IMR-90 (cell line): ENCODE measurements at places on chromosomes 6 and 20. TPM values are rescaled to one million over a fixed set of nuclear protein-coding genes. Genes with fewer than 3 reads are reported as not detected.

HLA-DOA gene
- total RNA-seq = not detected in 2 replicates

LIN28B gene
- total RNA-seq = not detected in 2 replicates

DST gene
- 452 and 544 TPM in 2 replicates for total RNA-seq

DNA sequence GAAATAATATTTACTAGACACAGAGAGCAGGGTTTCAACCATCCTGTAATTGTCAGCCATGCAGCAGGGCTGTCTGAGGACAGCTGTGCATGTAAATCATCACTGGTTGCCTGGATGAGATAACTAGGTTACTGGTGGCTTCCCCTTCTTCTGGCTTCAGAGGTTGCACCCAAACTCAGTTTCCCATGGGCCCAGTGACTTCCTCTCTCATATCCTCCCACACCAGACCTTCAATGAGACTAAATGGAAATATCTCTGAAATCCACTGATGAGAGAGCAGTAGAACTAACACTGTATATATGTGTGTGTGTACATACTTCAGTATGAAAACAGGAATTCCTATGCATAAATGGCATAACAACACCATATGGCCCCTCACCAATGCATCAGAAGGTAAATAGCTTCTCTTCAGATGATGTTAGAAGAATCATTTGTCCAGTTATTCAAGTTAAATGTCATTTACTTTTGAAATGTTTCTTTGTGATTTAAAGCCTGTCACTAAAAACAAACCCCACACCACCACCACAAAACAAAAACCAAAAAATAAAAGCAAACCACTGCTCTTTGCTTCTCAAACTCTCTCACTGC lies 51.0 kb upstream of the IL20RA start:
- DNase-seq = no peak

DNA sequence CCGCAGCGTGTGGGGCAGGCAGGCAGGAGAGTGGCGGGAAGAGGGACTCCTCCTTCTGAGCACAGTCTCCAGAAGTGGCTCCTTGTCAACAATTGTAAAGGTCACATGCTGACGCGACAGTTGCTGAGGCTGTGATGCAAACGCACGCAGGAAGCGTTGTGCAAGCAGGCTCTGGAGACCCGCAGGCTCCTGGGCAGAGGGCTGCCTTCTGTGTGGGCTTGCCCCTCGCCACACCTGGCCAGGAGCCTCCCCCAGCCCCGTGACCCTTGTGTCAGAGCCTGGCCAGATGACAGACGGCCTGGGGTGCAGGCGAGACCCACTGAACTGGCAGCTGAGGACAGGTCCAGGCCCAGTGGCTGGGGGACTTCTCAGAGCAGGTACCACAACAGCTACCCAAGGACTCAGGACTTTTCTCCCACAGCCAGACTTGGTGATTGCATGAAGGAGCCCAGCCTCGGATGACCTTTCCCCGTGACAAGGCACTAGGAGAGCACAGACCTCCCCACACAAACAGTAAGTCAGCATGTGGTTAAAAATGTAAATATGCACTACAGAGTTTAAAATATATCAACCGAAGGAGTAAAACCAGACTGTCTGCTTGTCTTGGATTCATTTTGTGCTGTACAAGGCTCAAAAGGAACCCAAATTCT lies 222.1 kb upstream of the RREB1 start:
- DNase-seq = no peak

DNA sequence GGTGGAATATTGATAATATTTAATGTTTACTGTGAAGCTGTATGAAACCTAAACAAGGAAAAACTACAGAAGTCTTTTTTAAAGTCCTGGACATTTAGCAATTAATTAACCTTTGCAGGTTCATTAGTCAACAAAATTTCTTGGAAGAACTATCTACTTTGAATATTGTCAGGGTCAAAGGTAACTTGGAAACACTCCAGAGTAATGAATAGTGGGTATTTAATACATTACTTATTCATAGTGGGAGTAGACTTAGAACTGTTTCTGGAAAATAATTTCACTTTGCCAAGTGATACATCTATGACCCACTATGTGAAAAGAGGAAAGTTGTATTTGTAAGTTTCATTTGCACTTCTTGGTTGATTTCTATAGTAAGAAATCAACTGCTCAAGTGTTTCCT lies 319.1 kb downstream of the TFAP2B start:
- DNase-seq = no peak

DNA sequence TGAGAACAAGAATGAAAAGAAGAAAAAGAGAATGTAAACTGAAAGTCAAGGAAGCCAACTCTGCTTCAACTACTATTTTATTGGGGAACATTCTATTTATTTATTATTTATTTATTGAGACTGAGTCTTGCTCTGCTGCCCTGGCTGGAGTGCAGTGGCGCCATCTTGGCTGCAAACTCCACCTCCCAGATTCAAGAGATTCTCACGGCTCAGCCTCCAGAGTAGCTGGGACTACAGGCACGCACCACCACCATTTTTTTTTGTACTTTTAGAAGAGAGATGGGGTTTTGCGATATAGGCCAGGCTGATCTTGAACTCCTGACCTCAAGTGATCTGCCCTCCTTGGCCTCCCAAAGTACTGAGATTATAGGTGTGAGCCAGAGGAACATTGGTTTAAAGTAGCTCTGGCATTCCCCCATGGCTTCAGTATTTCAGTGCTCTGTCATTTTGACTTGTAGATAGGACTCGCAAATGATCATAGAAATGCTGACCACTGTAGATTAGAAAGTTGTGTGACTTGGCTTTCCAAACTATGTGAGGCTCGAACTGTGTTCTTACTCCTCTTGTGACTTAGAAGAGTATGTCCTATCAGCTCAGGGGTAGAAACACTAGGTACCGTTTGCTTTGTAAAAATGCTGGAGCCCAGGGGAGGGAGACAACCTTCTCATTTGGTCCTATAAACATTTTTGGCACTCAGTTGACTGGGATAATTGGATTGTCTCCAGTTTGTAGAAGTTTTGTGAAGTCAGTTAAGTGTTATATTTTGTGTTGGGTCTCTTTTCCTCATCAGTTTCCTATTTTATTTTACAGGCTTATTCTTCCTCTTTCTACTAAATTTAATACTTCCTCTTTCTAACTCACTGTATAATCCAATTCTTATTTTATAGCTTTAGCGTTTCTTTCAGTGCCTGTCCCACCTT lies 544.9 kb upstream of the CITED2 start:
- no peak for DNase-seq

DNA sequence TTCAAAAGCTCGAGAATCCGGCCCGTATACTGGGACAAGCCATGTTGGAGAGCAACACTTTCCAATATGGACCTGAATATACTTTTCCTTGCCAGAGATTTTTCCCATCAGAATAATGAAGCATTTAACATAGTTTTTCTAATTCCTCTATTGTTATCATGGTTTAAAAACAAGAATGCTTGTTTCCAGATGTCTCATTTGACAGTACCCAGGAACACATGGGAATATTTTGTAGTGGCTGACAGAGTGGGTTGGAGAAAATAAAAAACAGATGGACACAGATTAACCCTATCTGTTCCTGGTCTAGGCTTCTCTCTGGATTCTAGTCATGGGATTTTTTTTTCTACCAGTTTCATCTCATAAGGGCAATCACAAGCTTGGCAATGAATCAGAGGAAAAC lies 164.8 kb upstream of the CEP162 start:
- no peak for DNase-seq

- no peak for DNase-seq
Measured at GRCh38 chr6:109964949-109965348, 13.2 kb upstream of the GPR6 start.

GRCh38 chr6:110814102-110815014 lies 911 bp downstream of the CDK19 start:
- DNase-seq = peak; percentile 45

- no peak for DNase-seq
Measured at GRCh38 chr6:148532698-148533097, 190.1 kb downstream of the SASH1 start.

DNA sequence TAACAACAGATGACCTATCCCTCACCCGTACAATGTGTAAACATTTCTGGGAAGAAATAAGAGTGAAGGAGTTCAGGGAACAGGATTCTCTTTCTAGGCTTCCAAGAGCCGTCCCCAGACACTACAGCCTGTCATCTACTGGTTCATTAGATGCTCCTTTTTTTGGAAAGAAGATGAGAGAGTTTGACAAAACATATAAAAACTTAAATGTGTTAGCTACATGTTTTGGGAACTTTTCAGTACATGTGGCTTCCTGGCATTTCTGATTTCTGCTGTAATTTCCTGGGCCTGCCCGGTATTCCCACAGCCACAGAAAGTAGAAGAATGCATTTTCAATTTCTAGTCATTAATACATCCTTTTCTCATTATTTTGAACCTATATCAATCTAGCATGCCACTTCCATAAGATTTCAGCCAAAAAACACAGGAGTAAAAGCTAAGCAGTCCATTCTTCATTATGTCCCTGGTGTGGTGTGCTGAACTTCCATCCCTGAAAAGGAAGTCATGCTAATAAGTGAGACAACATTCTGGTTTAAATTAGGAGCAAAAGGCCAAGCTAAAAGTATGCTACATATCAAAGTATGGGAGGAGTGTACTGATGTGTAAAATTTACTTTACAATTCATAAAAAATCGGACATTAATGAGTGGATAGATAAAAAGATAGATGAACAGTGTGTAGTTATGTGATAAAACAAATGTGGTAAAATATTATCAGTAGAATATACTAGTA lies 198.2 kb downstream of the WDR27 start:
- no peak for DNase-seq

GRCh38 chr6:48826901-48827701 lies 636.0 kb downstream of the MMUT start:
- peak; percentile 97 for DNase-seq

- no peak for DNase-seq
Measured at GRCh38 chr6:142543606-142544005, 241.8 kb downstream of the ADGRG6 start.

DNA sequence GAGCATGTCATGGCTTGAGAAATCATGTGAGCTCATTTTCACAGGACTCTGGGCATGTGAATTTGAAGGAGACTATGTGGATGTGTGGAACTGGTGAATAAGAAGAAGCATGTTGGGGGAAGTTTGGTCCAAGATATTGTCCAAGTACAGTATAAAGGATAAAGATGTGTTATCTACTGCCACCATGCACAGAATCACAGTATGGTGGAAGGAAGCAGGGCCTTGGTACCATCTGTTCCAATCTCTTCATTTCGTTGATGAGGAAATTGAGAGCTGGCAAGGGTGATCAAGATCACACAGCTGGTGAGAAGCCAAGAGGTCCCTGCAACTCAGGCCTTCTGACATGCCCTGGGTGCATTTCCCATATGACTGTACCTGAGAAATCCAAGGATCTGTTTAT lies 31.5 kb upstream of the RIPOR2 start:
- no peak for DNase-seq

DNA sequence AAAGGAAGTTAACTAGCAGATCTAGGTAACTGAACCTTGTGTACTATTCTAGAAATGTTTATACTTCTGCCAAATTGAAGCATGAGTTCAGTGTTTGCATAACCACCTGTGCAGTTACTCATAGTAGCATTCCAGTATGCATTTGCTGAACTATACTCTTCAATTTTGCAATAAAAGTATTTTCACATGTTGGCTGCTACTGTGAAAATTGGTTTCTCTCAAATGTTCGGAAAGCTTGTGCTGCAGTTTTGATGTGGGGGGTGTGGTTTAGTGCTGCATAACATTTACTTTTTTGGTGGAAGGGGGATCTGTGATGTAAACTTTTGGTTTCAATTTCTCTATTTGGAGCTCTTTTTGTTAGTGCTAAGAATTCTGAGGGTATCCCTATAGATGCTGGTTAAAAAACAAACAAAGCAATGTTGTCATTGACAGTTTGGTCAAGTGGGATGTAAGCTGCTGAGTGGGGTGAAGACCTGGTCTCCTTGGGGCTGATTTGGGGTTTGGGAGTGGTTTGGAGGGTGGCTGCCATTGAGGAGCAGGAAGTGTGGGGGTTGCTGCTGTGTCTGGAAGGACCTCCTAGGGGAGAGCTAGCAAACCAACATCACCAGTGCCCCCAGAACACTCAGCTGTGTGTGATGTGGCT lies 87.8 kb downstream of the CARMIL1 start:
- DNase-seq = no peak

- DNase-seq = no peak
Measured at GRCh38 chr6:14567842-14568241, 450.3 kb downstream of the CD83 start.
